ENCODE measurements at places on chromosomes 11 and 22.

DNA sequence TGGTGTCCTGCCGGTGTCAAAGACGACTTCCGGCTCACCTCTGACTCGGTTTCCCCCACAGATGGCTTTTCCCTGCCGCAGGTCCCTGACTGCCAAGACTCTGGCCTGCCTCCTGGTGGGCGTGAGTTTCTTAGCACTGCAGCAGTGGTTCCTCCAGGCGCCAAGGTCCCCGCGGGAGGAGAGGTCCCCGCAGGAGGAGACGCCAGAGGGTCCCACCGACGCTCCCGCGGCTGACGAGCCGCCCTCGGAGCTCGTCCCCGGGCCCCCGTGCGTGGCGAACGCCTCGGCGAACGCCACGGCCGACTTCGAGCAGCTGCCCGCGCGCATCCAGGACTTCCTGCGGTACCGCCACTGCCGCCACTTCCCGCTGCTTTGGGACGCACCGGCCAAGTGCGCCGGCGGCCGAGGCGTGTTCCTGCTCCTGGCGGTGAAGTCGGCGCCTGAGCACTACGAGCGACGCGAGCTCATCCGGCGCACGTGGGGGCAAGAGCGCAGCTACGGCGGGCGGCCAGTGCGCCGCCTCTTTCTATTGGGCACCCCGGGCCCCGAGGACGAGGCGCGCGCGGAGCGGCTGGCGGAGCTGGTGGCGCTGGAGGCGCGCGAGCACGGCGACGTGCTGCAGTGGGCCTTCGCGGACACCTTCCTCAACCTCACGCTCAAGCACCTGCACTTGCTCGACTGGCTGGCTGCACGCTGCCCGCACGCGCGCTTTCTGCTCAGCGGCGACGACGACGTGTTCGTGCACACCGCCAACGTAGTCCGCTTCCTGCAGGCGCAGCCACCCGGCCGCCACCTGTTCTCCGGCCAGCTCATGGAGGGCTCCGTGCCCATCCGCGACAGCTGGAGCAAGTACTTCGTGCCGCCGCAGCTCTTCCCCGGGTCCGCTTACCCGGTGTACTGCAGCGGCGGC, 5.5 kb downstream of the B3GNT6 start:
- DNase-seq: no peak

- no peak for DNase-seq
Observed at GRCh38 chr22:36816636-36817524, at the start of gene PVALB. Gene PVALB (minus strand): TSS chr22:36817035. CDS start chr22:36817005, 30 bp downstream.

DNA sequence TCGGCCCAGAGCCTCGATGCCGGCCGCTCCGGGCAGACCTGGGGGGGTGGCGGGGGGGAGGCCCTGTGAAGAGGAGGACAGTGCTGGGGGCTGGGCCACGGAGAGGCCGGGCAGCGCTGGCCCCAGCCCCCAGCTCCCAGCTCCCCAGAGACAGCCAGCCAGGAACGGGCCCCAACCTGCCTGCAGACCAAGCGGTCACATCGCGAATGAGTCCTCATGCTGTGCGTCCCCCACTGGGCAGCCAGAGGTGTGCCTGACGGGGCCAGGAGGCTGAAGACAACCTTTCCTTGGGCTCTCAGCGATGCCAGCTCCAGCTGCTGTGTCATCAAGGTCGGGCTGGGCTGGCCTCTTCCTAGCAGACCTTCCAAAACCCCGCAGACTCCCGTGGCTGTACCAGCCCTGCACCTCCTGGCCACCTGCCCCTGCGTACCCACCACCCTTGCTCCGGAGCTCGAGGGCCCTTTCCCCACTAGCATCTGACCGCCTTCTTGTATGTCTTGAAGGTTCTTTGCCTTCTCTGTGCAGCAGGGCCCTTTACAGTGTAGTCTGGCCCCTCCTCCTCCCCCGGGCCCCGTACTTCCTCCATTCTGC, 88.4 kb downstream of the CDKN1C start:
- no peak for DNase-seq

- DNase-seq: no peak
Observed at GRCh38 chr11:87228820-87229219, 191.1 kb downstream of the TMEM135 start.

GRCh38 chr11:19027829-19028595, 32.5 kb downstream of the MRGPRX2 start:
- no peak for DNase-seq

DNA sequence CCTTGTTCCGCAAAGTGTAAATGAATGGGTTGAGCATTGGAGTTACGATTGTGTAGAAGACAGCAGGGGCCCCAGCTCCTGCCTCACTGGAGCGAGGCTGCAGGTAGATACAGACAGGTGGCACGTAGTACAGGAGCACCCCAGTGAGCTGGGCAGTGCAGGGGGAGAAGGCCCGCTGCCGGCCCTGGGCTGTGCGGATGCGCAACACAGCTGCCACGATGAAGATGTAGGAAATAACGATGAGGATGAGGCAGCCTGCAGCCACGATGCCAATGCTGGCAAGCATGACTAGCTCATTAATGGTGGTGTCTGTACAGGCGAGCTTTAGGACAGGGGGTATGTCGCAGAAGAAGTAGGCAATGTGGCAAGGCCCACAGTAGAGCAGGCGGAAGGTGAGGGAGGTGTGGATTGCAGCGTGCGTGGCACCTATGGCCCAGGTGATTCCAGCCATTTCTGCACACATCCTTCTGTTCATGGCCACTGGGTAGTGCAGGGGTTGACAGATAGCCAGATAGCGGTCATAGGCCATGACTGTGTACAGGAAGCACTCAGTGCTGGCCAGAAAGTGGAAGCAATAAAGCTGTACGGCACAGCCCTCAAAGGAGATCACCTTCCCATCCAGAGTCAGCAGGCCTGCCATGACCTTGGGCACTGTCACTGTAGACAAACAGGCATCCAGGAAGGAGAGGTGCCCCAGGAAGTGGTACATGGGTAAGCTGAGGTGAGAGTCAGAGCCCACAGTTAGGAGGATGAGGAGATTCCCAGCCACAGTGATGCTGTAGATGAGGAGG, 616 bp downstream of the OR10S1 start:
- DNase-seq: no peak

- DNase-seq: no peak
Observed at GRCh38 chr11:113533425-113533698, 58.2 kb upstream of the DRD2 start.

GRCh38 chr11:116911976-116912734, 74.7 kb upstream of the APOA1 start:
- no peak for DNase-seq

- DNase-seq: no peak
Observed at GRCh38 chr11:119370486-119371046, 10.9 kb downstream of the USP2 start.

DNA sequence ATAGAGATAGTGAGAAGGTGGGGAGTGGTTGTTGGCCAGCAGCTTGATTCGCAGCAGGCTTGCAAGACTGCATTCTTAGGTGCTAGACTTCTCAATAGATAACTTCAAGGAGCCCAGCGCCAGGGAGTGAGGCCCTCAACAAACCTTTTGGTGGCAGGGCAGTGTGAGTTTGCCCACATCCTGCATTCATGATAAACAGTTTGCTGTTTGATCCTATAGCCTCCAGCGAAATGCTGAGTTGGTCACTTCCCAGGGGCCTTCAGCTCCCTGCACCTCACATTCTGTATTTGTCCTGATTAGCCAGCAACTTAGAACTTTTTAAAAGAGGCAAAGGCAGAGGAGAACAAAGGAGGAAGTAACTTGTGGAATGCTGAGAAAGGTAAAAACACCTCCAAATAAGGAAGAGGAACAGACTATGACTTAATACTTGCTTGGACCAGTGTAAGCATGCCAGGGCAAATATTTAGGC, 25.1 kb downstream of the OR10A6 start:
- no peak for DNase-seq

- DNase-seq: no peak
Observed at GRCh38 chr11:122105044-122105758, 10.8 kb downstream of the BLID start.

- DNase-seq: no peak
Observed at GRCh38 chr11:133382131-133382812, 150.0 kb downstream of the OPCML start.

- DNase-seq: no peak
Observed at GRCh38 chr11:69447786-69448185, 33.7 kb upstream of the LINC01488 start.

GRCh38 chr11:68138237-68138636, 17.0 kb upstream of the CHKA start:
- DNase-seq: no peak

Data from GM12892 (cell line).